ENCODE measurements at places on chromosomes 3 and 15. TPM values are rescaled to one million over a fixed set of nuclear protein-coding genes. Genes with fewer than 3 reads are reported as not detected.

- DNase-seq, result no peak
These were observed 88.9 kb downstream of the EOMES start for GRCh38 chr3:27633224-27633545.

DNA sequence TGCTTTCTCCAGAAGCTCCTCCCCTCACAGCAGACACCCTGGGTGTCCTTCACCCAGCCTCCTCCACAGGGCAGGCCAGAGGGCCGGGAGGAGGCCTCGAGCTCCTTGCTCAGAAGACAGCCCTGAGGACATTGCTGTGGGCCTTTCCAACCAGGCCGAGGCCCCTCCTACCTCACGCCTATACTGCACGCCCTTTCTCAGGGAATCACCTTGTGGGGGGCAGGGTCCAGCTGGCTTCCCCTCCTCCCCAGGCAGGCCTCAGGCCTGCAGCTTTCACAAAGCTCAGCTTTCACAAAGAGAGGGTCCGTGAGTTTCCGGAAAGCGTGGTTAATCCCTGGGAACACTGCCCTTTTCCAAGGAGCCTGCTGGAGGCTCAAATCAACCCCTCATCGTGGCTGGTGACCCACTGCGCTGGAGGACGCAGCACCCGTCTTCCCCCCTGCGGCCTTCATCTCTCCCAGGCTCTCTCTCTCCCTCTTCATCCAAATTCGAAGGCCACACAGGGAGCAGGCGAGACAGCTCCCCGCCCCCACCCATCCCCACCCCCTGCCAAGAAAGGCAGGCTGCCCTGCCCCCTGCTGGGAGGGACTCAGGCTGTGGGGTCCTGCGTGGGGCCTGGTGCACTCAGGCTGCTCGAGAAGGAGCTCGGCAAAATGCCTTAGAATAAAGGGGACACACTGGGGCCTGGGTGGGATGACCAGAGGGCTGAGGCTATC, 79.4 kb downstream of the OCA2 start:
- DNase-seq, result no peak

DNA sequence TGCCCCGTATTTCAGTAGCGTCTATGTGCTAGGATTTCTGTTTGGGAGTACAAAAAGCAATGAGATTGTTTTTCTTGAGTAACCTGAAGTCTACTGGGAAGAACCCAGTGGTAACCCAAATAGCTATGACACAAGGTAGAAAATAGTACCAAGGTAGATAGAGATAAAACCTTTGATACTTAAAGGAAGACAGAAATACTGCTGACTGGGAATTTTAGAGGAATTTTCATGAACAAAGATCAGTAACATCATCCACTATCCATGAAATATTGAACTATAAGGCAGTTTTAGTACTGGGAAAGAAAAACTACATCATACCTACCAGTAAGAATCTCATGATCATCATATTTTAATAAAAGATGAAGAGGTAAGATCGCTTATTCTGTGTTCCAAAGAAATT, 489.8 kb downstream of the LPP start:
- no peak for DNase-seq

GRCh38 chr3:192246847-192247559, 480.3 kb downstream of the FGF12 start:
- DNase-seq, result no peak

DNA sequence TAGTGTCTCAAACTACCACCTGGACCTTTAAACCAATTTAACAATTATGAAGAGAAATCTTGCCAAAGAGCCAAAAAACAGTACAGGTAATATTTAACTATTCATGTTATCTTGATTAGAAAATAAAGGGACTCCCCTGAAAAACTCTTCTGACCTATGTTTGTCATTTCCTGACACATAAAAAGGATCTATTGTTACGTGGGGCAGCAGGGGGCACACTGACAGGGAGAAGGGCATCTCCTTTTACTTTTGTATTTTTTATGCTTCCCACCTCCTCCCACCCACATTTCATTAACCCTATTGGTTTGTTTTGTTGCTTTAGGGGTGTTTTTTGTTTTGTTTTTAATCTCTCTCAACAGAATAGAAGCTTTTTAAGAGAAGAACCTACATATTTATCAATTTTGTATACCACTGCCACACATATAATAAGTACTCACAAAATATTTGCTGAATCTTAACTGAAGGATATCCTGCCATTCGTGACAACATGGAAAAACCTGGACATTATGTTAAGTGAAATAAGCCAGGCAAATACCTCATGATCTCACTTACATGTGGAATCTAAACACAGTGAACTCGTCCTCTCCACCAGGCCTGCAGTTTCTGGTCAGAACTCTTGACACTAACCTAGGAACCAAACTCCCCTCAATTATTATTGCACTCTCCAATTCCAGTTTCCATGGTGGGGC, 17.7 kb downstream of the STAG1 start:
- DNase-seq, result no peak

Gene UACA
- total RNA-seq, result 7.7 TPM

Gene CYP1A2
- total RNA-seq, result not detected
